AG04450 (cell line): ENCODE measurements at places on chromosomes 2 and 18.

DNA sequence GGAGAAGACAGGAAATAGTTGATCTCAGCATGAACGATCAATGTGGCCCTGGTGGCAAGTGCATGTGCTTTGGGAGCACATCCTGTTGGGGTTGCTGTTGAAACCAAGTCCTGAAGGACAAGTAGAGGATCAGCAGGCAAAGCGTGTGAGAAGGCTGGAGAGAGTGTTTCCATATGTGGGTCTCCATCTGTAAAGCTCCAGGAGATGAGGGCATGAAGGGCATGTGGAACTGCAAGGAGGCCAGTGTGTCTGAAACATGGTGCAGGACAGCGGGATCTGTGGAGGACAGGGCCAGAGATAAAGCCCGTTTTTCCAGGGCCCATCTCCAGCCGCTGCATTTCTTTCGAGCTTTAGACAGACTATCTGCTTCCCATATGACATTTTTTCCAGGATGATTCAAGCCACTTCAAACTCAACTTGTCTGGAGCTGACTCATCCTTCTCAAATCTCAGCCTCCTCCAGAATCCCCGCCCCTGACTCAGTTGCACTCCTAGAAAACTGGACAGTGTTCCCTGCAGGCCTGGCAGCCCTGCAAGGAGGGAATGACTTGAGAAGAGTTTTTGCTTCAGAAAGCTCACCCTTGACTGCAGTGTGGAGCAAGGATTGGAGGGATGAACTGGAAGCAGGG, 226.1 kb downstream of the VAPA start:
- DNase-seq: no peak

DNA sequence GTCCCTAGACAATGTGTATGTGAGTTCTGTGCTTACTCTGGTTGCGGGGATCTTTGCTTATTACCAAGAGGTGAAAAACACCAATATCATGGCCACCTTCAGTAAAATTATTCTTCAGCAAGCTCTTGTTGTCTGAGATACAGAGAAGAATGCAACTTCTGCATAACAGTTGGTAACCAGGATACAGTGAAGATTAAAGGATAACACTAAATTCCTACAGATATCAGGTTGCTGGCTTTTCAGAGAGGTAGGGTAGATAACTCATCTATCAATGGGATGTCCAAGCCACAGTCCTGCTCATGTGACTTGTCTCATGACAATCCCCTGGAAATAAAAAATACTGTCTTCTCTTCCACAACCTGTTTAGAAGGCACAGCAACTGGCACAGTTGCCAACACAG, 308.5 kb downstream of the TNS1 start:
- no peak for DNase-seq

- DNase-seq: no peak
Observed at GRCh38 chr2:7023542-7023941, 106.3 kb downstream of the RNF144A start.

GRCh38 chr18:3162181-3162580, 57.6 kb downstream of the MYOM1 start:
- no peak for DNase-seq

- DNase-seq: no peak
Observed at GRCh38 chr2:200130762-200131166, 175.4 kb downstream of the MAIP1 start.

DNA sequence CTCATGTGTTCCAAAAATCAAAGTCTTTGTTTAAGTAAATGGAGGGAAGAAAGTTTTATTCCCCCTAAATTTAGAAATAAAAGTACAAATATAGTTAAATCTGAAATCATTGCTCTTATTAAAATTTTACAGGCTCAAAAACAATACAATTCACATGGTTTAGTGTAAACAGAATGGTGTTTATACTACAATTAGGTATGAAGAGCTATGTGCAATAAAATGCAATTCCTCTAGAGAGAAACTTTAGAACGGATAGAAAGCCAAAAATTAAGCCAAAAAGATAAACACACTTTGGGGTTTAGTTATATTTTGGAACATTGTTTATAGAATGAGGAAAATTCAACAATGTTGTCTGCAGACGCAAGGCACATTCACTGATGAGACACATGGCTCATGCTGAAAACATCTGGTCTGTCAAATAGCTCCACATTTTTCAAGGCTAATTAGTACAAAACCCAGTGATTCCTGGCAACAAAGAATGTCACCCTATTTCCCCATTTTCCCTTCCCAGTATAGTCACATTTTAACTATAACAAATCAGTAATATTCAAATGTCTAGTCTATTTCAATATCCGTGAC, 103.3 kb downstream of the EXOC6B start:
- peak; percentile 41 for DNase-seq

GRCh38 chr18:44652722-44653121, 28.0 kb upstream of the SETBP1 start:
- no peak for DNase-seq

GRCh38 chr2:239240414-239240881, 160.4 kb downstream of the HDAC4 start:
- no peak for DNase-seq

- DNase-seq: no peak
Observed at GRCh38 chr2:71789556-71790204, 336.3 kb downstream of the DYSF start.

DNA sequence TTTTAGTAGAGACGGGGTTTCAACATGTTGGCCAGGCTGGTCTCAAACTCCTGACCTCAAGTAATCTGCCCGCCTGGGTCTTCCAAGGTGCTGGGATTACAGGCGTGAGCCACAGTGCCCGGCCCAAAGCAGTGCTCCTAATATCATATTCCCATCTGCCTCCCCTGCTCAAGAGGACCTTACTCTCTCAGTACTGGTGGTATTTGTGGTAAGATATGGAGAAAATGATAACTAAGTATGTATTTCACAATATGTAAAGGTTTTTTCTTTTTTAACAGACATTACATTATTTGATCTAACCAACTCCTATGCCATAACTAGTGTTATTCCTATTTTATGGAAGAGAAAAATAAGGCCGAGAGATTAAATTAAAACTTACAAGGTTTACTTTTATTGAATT, 201.0 kb downstream of the CAMKMT start:
- DNase-seq: no peak

DNA sequence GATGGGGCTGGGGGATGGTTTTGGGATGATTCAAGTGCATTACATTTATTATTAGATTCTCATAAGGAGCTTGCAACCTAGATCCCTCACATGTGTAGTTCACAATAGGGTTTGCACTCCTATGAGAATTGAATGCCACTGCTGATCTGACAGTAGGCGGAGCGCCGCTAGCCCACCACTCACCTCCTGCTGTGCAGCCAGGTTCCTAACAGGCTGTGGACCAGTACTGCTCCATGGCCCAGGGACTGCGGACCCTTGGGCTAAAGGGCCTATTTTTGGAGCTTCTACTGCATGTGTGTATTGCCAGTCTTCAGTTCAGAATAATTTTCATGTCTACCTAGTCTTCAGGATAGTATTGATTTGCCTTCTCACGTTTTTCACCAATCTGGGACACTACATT, 165.3 kb upstream of the TWIST2 start:
- DNase-seq: no peak

- DNase-seq: no peak
Observed at GRCh38 chr18:8375249-8375648, 234.0 kb upstream of the RAB12 start.

DNA sequence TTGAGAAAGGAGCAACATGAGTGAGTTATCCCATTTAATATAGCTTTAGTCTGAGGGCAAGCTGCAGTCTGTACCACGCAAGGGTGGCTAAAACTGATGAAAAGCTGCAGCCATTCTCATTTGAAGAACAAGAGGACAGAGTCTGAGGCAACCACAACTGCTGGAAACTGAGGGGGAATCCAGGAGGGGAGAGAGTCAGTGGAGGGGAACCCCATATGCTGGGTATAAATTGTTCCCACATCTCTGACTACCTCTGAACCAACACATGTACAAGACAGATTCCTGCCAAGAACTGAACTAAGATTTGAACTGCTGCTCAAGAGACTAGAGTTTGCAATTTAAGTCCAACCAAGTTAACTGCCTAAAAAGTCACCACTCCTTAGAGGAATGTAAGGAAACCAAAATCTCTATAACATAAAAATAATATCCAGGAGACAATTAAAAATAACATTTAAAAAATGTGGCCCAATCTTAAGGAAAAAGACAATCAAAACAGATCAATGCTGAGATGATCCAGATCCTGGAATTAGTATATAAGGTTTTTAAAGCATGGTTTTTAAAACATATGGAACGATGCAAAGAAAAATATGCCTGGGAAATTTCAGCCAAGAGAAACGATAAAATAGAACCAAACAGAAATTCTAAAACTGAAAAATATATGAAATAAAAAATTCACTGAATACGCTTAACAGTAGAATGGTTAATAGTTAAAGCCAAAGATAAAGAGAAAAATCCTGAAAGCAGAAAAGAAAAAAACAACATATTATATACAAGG, 11.2 kb downstream of the CWC22 start:
- DNase-seq: no peak

GRCh38 chr18:25125680-25126079, 226.3 kb downstream of the ZNF521 start:
- DNase-seq: peak; percentile 21

DNA sequence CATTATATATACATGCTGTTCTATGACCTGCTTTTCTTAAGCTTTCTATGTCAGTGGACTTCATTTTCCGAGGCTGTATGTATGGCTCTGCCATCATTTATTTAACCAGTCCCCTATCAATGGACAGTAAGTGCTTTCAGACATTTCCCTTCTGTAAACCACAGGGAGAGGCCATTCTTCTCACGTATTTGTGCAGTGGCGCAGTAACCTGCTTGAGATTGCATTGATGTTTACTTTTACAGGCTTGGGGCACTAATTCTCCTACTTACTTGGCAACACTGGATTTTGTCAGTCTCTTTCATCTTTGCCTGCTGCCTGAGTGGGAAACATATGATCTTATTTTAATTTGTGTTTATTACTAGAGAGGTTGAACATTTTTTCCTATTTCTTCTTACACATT, 52.1 kb downstream of the BOLA3 start:
- no peak for DNase-seq

DNA sequence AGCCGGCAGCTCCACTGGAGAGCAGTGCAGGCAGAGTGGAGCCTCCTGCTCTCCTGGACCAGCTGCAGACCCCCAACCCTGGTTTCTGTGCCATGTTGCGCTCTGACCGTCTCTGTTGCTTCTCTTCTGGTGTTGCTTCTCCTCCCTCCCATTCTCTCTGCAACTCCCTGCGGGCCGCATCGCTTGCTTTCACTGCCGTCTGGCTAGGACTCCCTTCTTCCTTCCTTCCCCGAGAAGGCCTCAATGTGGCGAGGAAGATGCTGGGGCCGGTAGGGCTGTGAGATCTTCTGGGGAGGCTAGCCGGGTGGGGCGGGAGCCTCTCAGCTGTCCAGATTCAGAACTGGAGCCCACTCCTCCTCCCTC, 6.2 kb downstream of the DNAJB2 start:
- no peak for DNase-seq

DNA sequence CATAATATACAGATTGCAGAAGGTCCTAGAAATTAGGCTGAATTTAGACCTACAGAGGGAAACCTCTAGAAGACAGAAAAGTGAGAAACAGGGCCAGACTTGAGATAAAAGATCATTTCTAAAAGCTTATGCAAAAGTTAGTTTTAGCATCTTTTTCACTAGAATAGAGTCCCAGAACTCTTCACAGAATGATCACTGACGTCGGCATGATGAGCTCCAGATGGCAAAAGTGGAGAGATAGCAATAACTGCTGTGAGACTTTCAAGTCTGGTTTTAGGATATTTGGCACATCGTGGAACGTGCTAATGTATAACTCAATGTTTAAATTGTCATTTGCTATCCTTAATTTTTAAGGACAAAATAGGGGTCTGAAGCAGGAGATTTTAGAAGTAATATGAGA, 1050.7 kb upstream of the CELF4 start:
- DNase-seq: no peak

- DNase-seq: no peak
Observed at GRCh38 chr2:43345391-43345813, 119.0 kb upstream of the ZFP36L2 start.

GRCh38 chr18:13043066-13043465, 51.9 kb downstream of the CEP192 start:
- DNase-seq: no peak

- peak; percentile 50 for DNase-seq
Observed at GRCh38 chr18:26429535-26430226, 118.7 kb downstream of the KCTD1 start.

DNA sequence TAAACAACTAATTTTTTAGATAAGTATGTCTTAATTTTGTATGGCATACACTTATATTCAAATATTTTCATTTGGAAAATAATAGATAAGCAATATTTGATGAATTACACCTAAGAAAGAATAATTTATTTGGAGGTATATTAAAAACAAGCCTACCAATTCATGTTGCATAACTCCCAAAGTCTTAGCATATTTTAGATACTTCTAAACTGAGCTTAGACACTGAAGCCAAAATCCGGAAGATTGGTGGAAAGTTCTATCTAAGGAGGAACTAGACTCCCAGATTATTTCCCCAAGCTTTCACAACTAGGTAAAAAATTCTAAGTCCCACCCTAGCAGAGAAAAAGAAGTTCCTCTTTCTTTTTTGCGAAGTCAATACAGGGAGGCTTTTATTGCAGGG, 221.0 kb upstream of the MMADHC start:
- no peak for DNase-seq

GRCh38 chr2:60554074-60554645, 706 bp upstream of the BCL11A start:
- DNase-seq: no peak

DNA sequence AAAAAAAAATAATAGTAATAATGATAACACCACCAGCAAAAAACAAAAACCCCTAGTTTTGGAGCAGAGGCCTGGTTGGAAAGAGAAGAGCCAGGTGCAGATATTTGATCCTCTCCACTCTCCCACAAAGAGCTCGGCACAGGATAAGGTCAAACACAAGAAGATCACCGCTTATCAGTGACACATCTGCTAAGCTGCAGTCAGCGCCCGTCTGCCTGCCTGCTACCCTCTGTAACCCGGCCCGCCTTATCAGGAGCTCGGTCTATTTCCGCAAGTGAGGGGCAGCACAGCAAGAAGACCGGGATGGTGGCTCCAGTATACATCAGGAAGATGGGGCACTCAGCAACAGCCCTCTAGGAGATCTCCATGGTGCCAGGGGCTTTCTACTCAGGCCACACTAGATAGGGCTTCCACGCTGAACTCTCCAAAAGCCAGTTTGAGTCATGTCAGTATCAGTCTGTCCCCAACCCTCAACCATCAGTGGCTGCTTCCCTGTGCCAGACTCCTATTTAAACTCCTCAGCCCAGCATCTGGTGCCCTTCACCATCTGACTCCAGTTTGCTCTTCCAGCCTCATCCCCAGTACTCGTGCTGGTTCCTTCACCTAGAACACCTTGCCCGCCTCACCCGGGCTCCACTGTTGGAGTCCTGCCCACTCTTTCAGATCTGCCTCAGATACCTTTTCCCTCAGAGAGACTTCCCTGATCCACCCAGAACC, 67.3 kb upstream of the PPP1CB start:
- DNase-seq: no peak
